Esophagus muscularis mucosa (tissue), 4 donors: ENCODE measurements at places on chromosomes 2 and 18.

- no peak for DNase-seq
These were observed 86.7 kb downstream of the PLB1 start for GRCh38 chr2:28582595-28582994.

DNA sequence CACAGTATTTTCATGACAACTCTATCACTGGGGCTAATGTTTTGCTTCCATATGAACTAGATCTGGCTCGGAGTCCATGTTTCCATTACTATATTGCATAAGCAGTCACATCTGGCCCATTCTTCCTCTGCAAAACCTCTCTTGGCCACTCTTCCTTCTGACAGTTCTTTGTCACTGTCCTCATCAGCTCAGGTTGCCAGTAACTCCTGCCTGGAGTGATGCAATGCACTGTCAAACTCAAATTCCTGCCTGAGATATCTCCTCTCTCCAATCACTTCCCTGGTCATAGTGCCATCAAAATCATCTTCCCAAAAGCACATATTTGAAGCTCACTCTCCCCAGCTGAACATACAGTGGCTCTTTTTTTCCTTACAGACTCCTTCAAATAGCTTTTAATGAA lies 66.1 kb downstream of the COLEC12 start:
- DNase-seq = no peak

GRCh38 chr2:6202756-6203155 lies 510.6 kb downstream of the SOX11 start:
- no peak for DNase-seq

- DNase-seq = no peak
These were observed 18.2 kb downstream of the RPL37A start for GRCh38 chr2:216516730-216517350.

GRCh38 chr2:205802065-205802464 lies 119.8 kb downstream of the NRP2 start:
- no peak for DNase-seq

- no peak for DNase-seq
These were observed 41.2 kb upstream of the HNRNPA3 start for GRCh38 chr2:177171418-177171865.

DNA sequence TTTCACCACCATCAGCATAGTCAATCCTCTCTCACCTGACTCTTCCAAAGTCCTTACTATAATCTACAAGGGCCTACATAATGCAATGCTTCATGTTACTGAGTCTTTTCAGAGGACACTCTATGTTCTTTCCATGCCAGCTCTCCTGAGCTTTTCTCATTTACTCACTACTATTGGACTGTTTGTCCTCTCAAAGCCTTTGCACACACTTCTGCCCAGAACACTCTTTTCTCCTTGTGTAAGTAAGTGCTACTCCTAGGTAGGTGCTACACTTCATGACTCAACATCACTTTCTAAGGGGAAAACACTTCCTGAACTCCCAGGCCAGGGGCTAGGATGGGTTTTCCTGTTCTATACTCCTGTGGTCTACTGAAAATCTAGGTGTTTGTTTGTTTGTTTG lies 82.5 kb upstream of the GULP1 start:
- DNase-seq = no peak

DNA sequence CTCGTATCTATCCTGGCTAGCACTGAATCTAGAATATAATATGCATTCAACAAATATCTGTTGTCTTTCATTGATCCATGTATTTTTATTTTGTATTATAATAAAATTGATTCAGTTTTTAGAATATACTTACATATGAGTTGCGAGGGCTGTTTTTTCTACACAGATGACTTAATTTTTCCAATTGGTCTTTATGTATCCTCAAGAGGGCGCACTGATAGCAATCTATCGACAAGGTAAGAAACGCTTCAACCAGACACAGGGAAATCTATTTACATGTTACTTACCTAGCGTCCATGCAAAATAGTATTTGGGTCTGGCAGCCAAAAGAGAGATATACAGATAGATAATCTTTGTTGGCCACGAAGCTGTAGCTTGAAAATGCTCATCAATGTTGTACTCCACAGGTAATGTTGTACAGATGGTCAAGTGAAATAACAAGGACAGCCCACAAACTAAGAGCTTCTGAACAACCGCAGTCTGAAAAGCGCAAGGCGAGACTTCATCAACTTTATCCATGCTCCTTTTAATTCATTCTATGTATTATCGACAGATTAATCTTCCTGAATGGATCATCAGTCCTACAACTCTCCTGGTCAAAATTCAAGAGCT lies 35.5 kb upstream of the KIDINS220 start:
- no peak for DNase-seq

GRCh38 chr18:58314284-58314683 lies 270.3 kb downstream of the NEDD4L start:
- no peak for DNase-seq

- no peak for DNase-seq
These were observed 209.8 kb downstream of the GBX2 start for GRCh38 chr2:235958221-235958930.

DNA sequence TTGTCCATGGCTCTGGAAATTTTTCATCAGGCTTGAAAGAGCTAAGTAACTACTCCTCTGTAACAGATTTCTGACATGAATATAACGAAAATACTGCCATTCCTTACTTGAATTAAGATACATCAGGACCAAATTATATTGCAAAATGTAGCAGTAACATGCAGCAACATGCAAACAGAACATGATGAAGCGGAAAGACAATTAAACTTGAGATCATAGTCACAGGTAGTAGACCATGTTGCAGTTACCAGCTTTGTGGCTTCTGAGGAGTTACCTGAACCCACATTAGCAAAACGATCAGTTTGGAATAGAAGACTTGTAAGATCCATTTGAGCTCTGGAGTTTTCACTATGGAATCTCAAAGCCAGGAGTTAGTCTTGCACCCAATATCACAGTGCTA lies 76.2 kb downstream of the MREG start:
- no peak for DNase-seq

- no peak for DNase-seq
These were observed 99.7 kb upstream of the CRIM1 start for GRCh38 chr2:36255863-36256262.

DNA sequence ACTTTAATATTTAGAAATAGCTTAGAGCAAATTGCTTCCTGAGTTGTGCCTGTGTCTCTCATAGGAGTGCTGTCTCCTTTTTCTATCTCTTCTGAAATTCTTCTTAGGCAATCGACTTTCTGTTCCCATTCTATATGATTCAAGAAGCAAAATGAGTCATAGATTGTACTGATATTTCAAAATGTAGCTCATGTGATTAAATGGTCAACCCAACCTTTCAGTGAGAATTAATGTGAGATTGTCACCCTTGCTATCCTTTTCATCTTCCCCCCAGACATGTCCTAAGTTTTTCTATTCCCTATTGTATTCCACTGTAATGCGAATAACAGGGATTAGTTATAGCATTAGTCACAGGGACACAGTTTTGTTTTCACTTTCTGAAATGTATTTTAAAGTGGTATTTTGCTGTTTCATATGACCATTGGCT lies 413.6 kb downstream of the THSD7B start:
- DNase-seq = no peak

DNA sequence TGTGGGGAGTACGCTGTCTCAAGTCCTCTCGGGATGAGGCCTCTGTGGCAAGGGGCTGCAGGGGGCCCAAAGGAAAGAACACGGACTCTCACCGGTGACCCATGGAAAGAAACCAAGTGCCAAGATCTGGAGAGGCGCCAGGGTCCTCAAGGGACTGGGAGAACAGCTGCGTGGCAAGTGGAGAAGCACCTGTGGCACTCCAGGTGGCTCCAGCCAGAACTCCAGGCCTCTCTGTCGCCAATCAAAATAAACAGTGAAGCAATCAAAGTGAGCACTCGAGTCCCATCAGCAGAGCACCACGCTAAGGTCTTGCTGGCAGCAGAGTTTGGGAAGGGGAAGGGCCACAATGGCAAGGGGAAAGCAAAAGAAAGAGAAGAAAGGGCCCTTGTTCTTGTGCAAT lies 54.7 kb downstream of the BCL2 start:
- no peak for DNase-seq

DNA sequence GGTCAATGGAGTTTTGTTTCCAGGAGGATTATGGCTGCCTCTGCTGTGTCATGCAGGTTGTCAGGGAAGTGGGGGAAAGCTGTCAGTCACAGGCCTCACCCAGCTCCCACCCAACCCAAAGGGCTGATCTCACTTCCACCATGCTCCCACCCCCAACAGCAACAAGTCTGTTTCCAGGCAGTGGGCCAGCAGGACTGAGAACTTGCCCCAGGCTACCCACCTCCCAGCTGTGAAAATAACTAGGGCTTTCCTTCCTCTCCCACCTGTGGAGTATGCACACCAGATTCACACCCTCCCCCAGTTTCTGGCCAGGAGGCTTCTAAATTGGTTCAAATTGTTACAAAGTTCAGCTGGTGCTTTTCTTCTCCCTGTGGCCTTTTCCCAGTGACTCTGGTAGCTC lies 95.6 kb upstream of the ACVR1 start:
- DNase-seq = no peak

- DNase-seq = no peak
These were observed 91.8 kb downstream of the ACVR1 start for GRCh38 chr2:157784169-157784822.

DNA sequence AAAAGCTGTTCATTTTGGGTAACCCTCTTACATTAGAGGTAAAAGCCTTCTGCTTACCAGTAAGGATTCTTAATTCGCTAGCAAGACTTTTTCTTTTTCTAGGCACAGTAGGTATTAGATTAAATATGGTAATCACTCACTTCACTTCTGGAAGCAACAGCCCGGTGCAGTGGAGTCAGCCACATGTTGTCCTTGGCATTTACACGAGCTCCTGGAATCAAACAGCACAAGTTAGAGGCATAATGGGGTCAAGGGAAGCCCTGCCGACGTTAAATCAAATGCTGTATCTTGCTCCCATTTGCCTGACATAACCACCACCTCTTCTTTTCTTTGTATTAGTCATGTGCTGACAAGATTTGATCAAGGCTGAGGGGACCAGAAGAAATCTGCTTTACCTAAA lies 174.1 kb downstream of the ANKRD44 start:
- no peak for DNase-seq

DNA sequence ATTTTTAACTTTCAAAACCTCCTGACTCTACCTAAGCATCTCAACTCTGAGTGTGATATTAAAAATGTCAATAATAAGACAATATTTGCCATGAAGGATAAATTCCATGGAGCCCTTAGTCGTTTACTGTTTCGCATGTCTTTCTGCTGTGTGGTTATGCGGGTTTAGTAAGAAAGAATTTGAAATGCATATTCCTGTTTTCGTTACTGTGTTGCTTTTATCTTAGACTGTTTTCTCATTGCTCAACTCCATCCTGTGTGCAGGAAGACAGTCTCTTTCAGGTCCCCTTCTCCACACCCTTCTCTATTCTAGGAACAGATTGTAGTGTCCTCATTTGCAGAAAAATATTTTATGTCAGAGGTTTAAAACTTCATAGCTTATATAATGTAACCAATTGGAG lies 82.5 kb upstream of the MAP3K20 start:
- no peak for DNase-seq

GRCh38 chr18:32271672-32272208 lies 81.9 kb downstream of the MEP1B start:
- no peak for DNase-seq

GRCh38 chr18:79453816-79454735 lies 58.3 kb downstream of the NFATC1 start:
- no peak for DNase-seq

DNA sequence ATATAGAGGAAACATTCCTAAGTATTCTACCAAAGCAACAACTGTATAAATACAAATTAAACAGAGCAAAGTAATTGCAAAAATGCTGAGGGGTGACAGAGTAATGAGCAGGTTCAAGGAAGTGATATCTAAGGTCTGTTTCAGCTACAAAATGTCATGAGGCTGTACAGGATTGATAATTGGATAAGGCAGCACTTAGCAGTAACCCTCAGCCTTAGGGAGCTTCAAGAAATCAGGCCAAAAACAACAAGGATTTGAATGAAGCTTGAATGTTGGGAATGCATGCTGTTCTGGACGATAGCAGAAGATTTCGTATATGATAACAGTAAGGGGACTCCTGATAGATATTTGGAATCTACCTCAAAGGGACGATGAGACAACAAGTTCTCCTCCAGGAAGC lies 142.0 kb upstream of the MMADHC start:
- DNase-seq = no peak

- DNase-seq = no peak
These were observed 859.2 kb downstream of the CNTNAP5 start for GRCh38 chr2:124884315-124884714.

GRCh38 chr2:172607379-172607928 lies 51.6 kb downstream of the PDK1 start:
- DNase-seq = no peak

DNA sequence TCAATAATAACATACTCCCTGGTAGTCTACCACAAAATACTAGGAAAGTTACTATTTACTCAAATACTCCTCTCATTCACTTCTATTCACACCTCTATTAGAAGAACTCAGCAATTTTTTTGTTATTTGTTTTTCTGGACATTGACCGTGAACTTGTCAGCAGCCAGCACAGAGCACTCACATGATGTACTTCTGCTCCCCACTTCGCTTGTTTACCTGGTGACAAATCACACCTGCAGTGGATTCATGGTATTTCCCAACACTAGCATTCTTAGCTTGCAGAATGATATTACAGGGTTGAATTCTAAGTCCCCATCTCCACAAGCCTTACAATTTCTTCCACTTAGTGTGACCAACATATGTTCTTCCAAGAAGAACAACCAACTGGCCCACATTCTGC lies 238.2 kb downstream of the SATB2 start:
- DNase-seq = no peak

GRCh38 chr2:216078776-216079175 lies 2.8 kb downstream of the PECR start:
- DNase-seq = no peak

DNA sequence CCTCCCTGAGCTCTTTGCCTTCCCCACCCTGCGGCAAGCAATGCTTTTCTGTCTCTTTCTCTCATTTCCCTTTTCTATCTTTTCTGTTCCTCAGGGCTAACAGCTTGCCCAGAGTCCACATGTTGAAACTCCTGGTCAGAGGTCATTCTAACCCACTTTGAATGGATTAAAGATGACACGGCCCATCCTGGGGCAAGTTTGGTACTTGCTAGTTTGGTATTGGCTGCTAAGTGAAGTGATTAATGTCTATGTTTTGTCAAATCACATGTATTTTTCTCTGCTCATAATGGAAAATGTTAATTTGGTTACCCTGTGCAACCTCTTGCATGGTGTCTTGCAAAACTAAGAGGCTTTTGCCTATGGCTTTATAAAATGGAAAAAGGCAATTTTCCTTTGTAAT lies 960.2 kb downstream of the CNTNAP5 start:
- DNase-seq = no peak

GRCh38 chr2:130755256-130756052 lies at the start of gene AMER3:
Gene AMER3, plus strand, starts transcription at chr2:130755540. Its CDS starts 6,533 bp downstream, at chr2:130762073.
- DNase-seq = peak; percentile 79

DNA sequence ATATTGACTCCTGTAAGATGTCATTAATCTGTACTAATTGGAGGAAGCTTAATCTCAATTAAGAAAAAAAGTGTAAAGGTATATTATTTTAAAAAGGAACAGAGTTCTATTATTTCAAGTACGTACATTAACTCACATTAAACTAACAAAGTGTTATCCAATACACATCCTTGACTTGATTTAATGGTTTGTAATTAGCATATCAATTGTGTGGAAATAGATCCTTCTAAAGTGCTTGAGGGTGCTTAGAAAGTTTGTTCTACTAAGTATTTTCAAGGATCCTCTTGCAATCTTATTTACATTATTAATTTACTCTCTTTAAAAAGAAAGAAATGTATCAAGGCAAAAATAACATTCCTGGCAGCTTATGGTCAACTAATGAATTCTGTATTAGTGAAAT lies 720.3 kb downstream of the KCNJ3 start:
- DNase-seq = no peak
